ENCODE measurements at places on chromosomes 2 and 18. TPM values are rescaled to one million over a fixed set of nuclear protein-coding genes. Genes with fewer than 3 reads are reported as not detected.

The SPOPL gene
- 16.8 TPM for total RNA-seq

The TPO gene
- total RNA-seq, result not detected

The MPV17 gene
- total RNA-seq, result 101 TPM

The VWA3B gene
- total RNA-seq, result not detected

The MC5R gene
- total RNA-seq, result not detected

The GALNT13 gene
- total RNA-seq, result 0.09 TPM

The MARCO gene
- total RNA-seq, result not detected

The TUBB8B gene
- total RNA-seq, result not detected

The RALBP1 gene
- total RNA-seq, result 60.9 TPM

The IKZF2 gene
- 11.3 TPM for total RNA-seq

The NOL4 gene
- not detected for total RNA-seq

The GNAL gene
- total RNA-seq, result 1.3 TPM

The KLHL41 gene
- 0.12 TPM for total RNA-seq

The NAT8 gene
- not detected for total RNA-seq

The CYS1 gene
- 2.1 TPM for total RNA-seq

The INO80B gene
- total RNA-seq, result 4.6 TPM

The CASP8 gene
- total RNA-seq, result 8.9 TPM

The FNDC4 gene
- 15.2 TPM for total RNA-seq

The SCN2A gene
- 0.77 TPM for total RNA-seq

The VWC2L gene
- not detected for total RNA-seq

The POTEJ gene
- not detected for total RNA-seq

The FAP gene
- total RNA-seq, result 62.3 TPM

The DES gene
- 165 TPM for total RNA-seq

The CDH19 gene
- not detected for total RNA-seq

The KATNAL2 gene
- 10.8 TPM for total RNA-seq

The KIAA2012 gene
- not detected for total RNA-seq

The CDH20 gene
- total RNA-seq, result 2.9 TPM

The PFN4 gene
- total RNA-seq, result 0.68 TPM

The EMILIN2 gene
- 24.0 TPM for total RNA-seq

The STON1 gene
- 28.6 TPM for total RNA-seq

The IL36A gene
- not detected for total RNA-seq

The MATN3 gene
- total RNA-seq, result 2.9 TPM

The PRKAG3 gene
- total RNA-seq, result not detected

The SPC25 gene
- total RNA-seq, result 0.35 TPM

The KIF1A gene
- total RNA-seq, result under 0.01 TPM

The FSHR gene
- not detected for total RNA-seq

The ANKRD62 gene
- total RNA-seq, result not detected

The SCN9A gene
- total RNA-seq, result 3.0 TPM

The IL36RN gene
- total RNA-seq, result not detected

The M1AP gene
- not detected for total RNA-seq
